HAP-1 (cell line): ENCODE measurements at places on chromosomes 16 and 17.

DNA sequence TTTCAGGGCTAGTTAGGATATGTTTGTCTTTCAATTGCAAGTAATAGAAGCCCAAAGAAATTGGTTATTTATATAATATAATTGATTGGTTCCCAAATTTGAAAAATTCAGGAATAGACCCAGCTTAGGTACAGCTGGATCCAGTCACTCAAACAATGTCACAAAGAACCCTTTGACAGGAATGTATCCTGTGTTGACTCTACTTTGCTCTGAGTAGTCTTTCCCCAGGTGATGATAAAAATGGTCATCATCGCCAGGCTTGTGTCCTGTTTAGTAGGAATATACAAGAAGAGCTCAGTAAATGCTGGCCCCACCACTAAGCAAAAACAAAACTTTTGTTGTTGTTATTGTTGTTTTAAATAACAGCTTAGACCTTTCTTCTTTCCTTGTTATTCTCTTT, 35.0 kb downstream of the MAPT start:
- DNase-seq: no peak

GRCh38 chr17:76597156-76598003, 11.7 kb upstream of the ST6GALNAC2 start:
- DNase-seq: no peak

DNA sequence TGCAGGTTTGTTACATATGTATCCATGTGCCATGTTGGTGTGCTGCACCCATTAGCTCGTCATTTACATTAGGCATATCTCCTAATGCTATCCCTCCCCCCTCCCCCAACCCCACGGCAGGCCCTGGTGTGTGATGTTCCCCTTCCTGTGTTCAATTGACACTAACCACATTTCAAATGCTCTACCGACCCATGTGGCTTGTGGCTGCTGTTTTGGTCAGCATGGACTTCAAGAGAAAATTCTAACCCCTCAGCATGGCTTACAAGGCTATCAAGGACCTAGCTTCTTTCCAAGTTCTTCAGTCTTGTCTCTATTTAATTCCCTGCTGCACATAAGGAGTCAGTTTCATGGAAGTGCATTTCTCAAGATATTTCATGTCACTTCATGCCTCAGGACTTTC, 52.9 kb downstream of the MMD start:
- DNase-seq: no peak

DNA sequence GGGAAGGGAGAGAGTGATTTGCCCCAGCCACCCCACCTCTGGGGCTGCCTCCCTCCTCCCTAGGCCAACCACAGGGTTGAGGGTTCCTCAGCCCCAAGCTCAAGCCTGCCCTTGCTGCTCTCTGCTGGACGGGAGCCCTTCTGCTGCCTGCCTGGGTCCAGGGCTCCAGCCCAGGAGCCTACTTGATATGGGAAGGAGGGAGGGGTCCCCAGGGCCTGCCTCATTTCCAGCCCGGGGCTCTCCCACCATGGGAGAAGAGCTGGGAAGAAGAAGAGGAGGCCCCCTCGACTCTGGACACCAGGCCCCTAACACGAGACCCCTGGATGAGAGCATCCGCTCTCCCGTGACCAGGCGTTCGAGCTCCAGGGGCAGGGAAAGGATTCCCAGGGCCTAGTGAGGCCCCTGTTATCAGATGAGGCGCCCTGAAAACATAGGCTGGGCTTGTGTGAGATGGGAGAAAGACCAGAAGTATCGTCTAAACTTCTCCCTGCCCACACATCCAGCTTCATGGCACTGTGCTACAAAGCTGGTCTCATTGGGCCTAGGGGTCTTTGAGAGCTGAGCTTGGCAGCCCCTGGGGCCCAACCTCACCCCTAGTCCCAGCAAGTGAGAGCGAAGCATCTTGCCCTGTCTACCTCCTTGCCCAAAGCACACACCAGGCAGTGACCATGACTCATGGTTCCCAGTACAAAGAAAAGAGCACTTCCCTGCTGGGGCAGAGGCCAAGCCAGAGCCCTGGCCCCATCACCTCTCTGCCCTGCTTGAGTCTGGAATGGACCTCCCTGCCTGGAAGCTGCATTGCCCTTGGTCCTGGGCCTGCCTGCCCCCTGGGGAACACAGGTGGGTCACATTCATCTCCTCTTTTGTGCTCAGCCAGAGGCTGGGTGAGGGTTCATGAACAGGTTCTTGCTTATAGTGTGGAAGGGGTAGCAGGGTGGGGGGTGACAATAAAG, 987 bp downstream of the SLC16A5 start:
- DNase-seq: no peak

DNA sequence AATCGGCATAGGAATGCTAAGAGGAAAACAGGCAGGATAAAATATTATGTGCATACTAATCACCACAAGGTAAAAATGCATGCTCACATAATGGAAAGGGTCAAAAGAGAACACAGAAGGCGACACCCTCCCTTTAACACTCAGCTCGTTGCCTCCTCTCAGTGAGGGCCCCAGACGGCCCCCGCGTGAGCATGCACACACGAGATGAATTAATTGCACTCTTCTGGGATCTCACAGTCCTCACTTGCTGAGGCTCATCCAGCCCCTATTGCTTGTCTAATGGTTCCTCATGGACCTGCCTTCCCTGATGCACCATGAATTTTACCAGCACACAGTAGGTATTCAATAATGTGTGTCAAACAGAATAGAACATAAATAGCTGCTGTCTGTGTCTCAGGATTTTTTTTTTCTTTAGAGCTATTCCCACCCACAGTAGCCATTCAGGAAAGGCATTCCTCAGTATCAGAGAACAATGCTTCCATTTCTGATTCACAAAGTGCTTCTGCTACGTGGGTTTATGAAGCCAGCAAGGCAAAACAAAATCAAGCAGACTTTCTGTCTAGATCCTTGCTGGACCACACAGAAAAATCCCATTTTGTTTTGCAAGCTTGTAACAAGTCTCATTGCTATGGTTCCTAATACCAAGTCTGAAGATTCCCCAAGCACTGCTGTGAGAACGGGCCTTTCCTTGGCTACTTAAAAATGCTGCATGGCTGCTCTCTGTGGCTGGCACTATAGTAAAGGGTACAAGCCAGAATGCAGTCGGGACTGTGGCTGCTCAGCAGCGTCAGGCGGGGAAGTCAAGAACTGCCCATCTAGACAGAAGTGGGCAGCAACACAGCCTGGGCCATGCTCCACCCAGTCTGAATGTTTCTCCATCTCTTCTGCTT, 43.6 kb downstream of the TOM1L2 start:
- peak; percentile 69 for DNase-seq

DNA sequence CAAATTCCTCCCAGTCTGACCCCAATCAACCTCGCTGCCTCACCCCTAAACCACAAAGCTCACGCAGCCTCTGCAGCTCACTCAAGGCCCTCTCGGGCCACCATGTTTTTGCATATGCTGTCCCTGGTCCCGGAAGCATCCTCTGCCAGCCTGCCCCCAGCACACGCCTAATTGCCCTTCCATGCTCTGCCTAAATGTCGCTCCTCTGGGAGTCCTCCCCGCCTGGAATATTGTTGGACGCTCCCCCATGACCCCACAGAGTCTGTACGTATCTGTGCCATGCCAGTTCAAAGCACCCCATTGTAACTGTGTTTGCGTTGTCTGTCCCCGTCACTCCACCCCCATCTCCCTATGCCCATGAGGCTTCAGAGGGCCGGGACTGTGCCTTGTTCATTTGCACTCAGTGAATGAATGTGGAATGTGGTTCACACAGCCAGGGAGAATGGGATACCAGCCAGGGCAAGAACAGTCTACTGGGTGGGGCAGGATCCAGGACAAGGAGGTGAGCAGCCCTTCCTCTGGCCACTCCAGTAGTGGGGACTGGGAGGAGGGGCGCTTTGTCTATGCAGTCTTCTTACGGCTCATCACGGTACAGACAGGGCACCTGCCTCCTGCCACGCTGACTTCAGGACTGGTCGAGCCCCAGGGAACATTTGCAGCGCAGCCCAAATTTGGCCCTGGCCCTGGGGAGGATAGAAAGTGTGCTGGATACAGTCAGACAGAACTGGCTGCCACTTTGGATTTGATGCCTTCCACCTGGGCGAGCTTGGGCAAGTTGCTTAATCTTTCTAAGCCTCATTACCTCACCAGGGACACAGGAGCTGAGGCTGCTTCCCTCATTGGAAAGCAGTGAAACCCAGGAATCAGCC, 48.5 kb downstream of the NOS2 start:
- DNase-seq: no peak
